ENCODE measurements at places on chromosomes 3 and 15.

- DNase-seq: peak; percentile 17
These were observed 10.7 kb downstream of the PDE8A start for GRCh38 chr15:84992157-84992944.

GRCh38 chr3:141485641-141486495 lies 959 bp upstream of the RASA2 start:
- no peak for DNase-seq

- DNase-seq: no peak
These were observed 2.8 kb upstream of the FAM131A start for GRCh38 chr3:184334470-184335158.

DNA sequence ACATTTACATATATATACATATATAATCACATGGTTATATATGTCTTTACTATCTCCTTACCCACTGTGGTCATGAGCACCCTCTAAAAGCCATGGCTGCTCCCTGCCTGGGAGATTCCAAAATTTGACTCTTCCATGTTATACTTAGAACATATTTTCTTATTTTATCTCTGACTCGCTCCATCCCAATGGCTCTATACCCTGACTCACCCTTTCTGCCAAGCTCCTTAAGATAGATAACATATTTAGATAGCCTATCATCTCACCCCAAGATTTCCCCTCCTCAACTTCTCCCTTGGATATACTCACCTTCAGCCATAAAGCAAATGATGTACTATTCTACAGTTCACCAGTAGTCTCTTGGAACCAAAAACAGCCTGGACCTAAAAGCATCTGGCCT lies 65.1 kb downstream of the CD200R1L start:
- DNase-seq: no peak

GRCh38 chr15:54638666-54639065 lies 558.1 kb downstream of the RSL24D1 start:
- DNase-seq: no peak

DNA sequence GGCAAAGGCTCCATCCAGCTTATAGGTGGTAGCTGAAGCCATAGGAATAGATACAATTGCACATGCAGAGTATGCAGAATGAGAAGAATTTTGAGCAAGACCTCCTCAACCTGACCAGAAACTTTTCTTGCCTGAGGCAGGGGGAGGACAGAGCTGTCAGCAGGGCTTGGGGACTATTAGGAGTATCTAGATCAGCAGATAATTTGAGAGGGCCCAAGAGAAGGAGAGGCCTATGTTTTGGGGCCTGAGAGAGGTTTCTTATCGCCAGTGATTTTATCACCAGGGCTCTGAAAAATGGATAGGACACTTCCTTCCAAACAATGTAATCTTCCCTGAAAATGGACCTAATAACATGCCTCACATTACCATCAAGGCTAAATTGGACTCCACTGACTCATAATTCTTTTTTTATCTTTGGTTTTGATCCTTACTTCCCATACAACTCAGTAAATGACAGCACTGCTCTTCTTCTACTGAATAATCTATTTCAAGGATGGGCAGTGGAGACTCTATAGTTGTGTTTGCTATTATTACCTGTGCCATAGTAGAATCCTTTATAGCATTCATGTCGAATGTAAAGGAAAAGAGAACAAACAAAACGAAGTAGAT lies 15.8 kb upstream of the RAMAC start:
- no peak for DNase-seq

DNA sequence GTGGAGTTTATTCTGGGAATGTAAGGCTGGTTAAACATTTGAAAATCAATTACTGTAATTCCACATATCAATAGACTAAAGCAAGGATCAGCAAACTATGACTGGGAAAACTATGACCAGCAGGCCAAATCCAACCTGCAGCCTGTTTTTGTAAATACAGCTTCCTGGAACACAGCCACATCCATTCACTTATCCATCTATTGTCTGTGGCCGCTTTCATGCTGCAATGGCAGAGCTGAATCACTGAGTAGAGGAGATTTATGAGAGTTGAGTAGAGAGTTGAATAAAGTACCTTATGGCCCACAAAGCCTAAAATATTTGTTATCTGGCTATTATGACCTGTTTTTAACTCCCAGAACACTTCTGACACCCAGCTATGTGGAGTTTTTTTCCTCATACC lies 12.2 kb downstream of the MYLK start:
- DNase-seq: no peak

DNA sequence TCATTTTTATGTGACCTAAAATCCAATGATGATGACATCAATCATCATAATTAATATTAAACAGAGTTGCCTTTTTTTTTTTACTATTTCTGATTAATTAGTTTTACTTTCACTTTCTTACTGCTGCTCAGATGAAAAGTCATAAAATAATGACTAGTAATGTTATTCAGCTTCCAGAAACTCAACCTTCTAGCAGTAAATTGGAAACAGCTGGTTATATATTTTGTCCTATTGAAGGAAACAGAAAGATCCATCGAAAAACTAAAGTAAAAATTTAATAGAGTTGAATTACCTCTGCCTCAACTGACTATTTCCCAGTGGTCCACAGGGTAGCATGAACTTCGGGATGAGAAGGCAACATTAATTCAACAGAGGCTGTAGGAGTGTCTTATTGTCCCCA lies 107.1 kb upstream of the PTX3 start:
- DNase-seq: no peak

DNA sequence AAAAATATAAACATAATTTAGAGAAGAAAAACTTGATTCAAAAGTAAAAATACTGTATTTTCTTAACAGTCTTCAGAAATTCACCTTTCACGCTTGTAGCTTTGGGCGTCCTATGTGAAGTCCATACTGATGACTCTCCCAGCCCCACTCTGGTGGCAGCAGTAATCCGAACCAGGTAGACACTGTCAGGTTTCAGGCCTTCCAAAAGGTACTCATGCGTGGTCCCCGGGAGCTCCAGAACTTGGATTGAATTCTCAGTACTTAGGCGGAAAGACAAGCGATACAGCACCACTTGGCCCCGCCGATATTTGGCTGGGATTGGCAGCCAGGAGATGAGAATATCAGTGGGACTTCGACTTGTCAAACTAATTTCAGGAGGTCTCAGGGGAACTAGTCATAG lies 69.7 kb downstream of the PRTG start:
- no peak for DNase-seq

DNA sequence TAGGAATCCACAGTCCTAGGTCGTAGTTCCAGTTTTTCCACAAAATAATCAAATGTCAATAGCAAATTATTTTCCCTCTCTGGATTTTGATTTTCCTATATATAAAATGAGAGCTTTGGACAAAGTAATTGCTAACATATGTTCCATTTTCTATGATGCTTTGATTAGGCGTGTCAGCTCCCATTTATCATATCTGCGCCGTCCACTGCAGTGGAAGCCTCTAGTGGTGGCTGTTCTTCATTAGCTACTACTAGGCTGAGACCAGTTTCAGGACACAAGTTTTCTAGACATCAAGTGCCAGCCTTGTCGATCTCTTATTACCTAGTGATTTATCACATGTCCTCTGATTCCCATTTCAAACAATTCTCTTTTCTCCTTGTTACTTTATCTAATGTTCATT lies 271.5 kb downstream of the TUSC7 start:
- DNase-seq: no peak

DNA sequence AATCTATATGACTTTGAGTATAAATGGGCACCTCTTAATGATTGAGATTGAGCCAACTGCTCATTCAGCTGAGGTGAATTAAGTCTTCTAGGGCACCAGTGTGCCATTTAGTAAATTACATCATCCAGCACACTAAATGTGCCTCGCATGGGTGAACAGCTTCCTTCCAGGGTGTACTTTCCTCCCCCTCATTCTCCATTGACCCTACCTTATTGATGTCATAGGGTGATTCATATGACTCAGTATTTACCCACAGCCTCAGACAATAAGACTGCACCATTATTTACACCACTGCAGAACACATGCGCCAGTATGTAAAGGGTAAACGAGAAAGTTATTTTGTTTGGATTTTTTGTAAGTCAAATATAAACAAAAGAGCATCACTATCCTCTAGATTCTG lies 185.2 kb upstream of the ARL6 start:
- no peak for DNase-seq

GRCh38 chr3:166446291-166446690 lies 609.1 kb upstream of the BCHE start:
- no peak for DNase-seq

DNA sequence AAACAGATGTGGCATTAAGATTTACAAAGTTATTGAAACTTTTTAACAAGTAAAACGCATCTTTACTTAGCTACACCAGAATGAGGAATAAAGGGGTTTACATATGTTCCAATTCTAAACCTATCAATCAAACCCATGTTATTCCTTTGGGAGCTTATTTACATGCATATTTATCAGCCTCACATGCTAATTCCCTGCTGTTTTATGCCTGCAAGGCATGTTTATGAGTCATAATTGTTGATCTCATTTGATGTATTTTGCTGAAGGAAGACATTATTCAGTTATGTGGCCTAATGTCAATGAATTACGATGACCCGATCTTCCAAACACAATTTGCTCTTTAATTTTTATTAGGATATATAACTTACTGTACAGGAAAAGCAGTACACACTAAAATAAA lies 272.9 kb downstream of the TBC1D5 start:
- DNase-seq: no peak

GRCh38 chr15:67406257-67406861 lies 114.6 kb upstream of the C15orf61 start:
- no peak for DNase-seq

DNA sequence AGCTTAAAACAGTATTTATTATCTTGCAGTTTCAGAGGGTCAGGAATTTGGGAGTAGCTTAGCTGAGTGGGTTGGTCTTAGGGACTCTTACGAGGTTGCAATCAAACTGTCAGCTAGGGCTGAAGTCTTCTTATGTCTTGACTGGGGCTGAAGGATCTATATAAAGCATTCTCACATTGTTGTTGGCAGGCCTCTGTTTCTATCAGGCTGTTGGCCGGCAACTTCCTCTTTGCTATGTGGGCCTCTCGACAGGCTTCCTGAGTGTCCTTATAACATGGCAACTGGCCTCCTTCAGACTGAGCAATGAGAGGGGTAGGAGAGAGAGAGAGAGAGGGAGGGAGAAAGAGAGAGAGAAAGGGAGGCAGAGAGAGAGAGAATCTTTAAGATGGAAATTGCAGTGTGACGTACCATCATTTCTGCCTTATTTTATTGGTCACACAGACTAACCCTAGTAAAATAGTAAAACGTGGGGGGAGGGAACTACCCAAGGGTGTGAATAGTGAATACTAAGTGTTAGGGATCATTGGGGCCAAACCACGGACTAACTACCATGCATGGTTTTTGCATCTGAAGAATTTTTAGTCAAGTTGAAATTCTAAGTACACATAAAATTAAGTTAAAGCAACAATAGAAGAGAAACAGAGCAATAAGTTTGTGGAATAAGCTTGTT lies 16.1 kb downstream of the FGF7 start:
- no peak for DNase-seq

GRCh38 chr15:74955796-74956647 lies 550 bp downstream of the RPP25 start:
- peak; percentile 45 for DNase-seq

DNA sequence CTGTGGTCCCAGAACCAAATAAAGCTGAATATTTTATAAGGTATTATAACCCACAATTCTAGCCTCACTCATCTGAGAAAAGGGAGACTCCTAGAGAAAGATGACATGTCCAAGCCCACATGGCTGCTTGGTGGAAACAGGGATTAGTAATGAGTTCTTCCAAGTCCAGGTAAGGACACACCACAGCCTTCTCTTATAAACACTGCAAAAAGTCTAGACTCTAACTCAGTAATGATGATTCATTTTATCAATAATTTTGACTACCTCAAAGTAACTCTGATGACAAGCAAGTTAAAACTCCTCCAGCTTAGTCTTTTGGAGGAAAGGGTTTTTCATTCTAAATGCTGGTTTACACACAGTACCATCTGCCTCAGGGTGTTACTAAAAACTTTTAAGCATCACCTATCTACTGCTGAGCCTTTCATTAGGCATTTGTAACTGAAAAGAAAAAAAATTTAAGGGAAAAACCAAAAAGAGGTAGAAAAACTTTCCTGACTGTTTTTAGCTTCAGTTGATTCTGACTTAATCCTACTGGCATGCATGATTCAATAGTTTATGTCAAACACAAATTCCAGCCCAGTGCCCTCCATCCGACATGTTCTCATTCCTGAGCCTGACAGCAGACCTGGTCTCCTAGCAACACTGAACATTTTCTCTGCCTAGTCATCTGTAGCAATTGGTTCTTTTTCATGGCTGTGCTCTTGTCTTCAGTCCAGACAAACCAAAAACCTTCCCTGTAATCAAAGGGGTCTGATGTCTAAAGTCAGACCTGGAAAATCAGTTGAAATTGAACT lies 43.9 kb downstream of the P3H2 start:
- no peak for DNase-seq

DNA sequence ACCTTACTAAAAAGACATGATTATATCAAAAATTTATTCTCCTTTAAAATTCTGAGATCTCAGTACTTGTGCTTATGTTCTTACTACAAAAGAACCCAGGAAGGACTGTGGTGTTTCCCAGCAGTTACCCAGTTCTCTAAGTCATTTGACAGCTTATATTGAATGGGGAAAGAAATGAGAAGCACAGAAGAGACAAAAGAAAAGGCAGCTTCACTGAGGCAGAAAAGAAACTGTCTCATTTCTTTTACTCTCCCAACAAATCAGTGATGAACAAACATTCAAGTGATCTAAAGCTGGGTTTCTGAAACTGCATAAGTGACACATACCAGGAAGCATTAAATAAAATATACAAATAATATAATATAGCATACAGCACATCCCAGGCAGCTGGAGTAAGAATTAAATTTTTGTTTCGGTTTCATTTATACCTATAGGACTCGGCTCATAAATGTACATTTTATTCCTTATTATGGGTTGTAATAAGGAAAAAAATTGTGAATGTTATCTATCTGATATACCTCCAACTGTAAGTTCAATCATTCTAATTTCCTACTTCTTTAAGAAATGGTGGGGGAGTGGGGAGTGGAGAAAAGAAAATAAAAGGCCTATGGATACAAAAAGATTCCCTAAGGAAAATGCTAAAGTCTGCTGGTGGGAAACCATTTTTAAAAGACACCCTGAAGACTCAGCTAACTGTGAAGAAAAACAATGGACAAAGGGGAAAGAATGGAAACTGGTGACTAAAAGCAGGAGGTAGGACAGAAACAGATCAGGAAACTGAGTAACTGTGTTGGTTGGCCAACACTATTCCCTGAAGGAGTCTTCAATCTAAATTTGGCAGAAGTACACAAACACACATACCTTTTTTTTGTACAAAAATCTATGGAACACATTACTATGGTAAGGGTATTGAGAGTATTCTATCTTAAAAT lies 156.8 kb downstream of the TBC1D5 start:
- DNase-seq: no peak

- DNase-seq: no peak
These were observed 3.7 kb upstream of the GASK1A start for GRCh38 chr3:42975456-42975855.

- DNase-seq: no peak
These were observed 18.0 kb downstream of the RMDN3 start for GRCh38 chr15:40737048-40737447.

DNA sequence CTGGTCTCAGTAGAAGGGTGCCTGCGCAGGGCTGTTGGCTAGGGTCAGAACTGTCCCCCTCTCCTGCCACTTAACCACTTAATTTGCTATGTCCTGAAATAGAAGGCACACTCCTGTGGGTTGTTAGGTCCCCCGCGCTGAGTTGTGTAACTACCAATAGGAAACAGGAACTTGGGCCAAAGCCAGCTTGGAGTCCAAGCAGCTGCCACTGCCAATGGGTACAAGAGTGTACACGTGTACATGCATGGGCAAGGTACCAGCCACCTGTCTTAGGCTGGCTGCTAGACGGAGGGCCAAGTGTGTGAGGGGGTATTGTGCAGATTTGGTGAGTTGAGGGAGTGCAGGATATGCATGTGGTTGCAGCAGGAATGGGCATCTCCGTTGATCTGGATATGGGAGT lies 29.7 kb upstream of the POLG start:
- no peak for DNase-seq

All from stimulated activated CD8-positive, alpha-beta memory T cell treated with anti-CD3 and anti-CD28 coated beads, Interleukin-15, amount 100 ng/mL, for 4 hours (primary cell).